Activated T-cell treated with anti-CD3 and anti-CD28 coated beads for 48 hours (primary cell): ENCODE measurements at places on chromosomes 2 and 18.

- DNase-seq = no peak
These were observed 389.4 kb downstream of the CDH2 start for GRCh38 chr18:27787547-27787946.

- DNase-seq = no peak
These were observed 75.7 kb downstream of the RBMS1 start for GRCh38 chr2:160417745-160418397.

- DNase-seq = no peak
These were observed 230.6 kb upstream of the LRATD1 start for GRCh38 chr2:14401873-14402272.

- no peak for DNase-seq
These were observed 100.4 kb upstream of the SMAD2 start for GRCh38 chr18:48030616-48031480.

DNA sequence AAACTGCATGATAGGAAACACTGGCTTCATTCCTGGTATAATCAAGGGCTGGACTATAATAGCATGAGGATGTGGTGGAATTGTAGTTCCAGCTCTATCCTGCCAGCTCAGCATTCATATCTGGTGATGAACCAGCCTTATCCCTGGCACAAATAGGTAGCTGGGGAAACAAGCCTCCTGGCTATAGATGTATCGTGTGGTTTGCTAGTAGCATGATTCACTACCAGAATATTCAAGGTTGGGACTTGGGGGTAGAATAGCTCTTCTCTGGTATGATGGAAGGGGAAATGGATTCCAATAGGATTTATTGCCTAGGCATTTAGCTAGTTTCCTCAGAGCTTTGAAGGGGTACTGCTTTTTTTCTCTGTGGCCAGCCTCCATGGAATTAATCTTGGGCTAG is 532.8 kb downstream of the FBXO15 start:
- DNase-seq = no peak

GRCh38 chr2:173763641-173764040 is 201.5 kb downstream of the SP3 start:
- DNase-seq = no peak

GRCh38 chr2:139492131-139492680 is 712.0 kb upstream of the NXPH2 start:
- no peak for DNase-seq
